ENCODE measurements at places on chromosomes 2 and 18.

DNA sequence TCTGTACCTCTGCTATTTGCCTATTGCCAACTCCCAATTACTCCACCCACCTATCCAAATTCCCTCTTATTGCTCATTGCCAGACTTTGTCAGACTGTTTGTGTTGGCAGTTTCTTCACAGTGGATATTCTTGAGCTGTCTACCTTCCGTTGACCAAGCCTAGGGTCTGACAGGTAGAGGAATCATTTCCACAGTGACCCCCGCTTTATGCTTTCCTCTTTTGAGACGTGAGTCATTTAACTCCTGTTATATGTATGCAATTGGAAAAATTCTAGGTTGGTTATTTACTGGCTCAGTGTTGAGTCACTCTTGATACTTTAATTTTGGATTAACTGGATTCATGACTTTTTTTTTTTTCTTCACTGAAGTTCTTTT lies 187.7 kb downstream of the IRS1 start:
- DNase-seq = no peak

- no peak for DNase-seq
Observed at GRCh38 chr2:73830871-73831401, 2.2 kb downstream of the STAMBP start.

- no peak for DNase-seq
Observed at GRCh38 chr18:50053111-50053510, 141.8 kb downstream of the MYO5B start.

DNA sequence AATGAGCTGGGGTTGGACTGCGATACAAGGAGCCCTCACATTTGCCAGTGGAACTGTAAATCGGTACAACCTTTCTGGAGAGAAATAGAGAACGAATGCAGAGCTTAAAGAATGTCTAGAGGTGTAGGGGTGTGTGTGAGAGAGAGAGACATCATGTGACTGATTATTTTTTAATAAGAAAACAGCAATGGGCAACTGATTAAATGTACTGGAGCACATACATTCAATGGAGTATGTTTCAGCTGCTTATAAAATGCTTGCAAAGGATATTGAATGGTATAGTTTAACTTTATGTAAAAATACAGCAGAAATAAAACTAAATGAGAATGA lies 391 bp upstream of the TMEM17 start:
- DNase-seq = no peak

DNA sequence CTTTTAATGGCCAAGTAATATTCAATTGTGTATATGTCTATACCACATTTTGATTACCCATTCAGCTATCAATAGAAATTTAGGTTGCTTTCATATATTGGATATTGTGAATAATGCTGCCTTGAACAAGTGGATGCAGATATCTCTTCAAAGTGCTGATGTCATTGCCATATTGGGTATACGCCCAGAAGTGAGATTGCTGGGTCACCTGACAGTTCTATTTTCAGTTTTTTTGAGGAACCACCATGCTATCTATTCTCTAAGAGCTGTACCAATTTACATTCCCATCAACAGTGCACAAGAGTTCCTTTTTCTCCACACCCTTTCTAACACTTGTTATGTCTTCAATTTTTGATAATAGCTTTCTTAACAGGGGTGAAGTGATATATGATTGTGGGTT lies 306.9 kb downstream of the ZNF516 start:
- DNase-seq = no peak

GRCh38 chr2:38875227-38875575 lies 533 bp downstream of the DHX57 start:
- DNase-seq = no peak

GRCh38 chr18:49725809-49726674 lies 87.3 kb downstream of the ACAA2 start:
- no peak for DNase-seq

- DNase-seq = no peak
Observed at GRCh38 chr2:184215745-184216144, 382.6 kb upstream of the ZNF804A start.

- DNase-seq = no peak
Observed at GRCh38 chr2:205868773-205869333, 186.6 kb downstream of the NRP2 start.

GRCh38 chr18:70554854-70555445 lies 266.1 kb downstream of the SOCS6 start:
- no peak for DNase-seq

DNA sequence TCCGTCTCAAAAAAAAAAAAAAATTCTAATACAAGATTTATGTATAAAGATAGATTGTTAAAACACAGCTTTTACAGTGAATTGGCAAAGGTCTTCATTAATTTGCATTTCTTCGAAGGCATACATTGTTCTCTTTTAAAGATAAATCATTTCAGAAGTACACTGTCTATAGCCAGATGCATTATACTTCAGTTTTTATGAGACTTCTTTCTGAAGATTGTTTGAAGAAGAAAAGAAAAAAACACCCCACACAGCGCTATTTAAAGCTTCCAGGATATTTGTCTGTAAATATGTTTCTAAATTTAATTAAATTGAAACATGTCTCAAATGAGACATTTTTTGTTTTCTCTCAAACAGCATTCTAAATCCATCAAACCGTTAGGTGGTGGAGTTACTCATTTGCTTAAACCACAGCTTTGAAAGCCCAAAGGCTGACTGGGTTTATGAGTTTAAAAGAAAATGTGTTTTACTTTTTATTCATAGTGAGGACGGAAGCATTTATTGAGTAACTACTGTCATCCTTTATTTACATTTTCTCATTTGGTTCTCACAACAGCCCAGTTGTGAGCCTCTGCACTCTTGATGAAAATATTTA lies 42.4 kb upstream of the C1GALT1C1L start:
- no peak for DNase-seq

- DNase-seq = no peak
Observed at GRCh38 chr18:49059028-49059834, 108.5 kb upstream of the SMAD7 start.

DNA sequence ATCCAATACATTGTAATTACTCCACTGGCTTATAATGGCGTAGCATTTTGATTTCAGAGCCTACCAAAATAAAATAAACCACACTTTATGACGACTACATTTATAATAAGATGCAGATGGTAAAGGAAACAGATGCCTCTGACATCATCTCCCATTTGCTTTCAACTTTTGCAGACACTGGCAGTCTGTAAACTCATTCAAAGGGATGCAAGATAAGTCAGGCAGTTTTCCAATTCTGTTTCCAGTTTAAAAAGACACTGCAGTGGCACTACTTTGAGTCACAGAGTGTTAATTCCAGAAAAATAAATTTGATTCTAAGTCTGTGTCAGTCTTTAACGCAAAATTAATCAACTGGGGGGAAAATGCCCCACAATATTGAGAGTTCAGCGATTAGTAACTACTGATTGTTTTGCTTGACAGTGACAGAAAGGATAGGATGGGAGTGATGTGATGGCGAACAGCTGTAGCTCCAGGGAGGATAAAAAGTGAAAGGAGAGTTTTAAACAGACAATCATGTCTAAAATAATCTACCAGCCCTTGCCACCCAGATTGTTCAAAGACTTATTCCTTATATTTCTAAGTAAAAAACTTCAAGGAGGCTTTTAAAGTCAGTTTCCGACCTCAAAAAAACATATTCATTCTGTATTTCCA lies 6.7 kb downstream of the DSEL start:
- DNase-seq = no peak

DNA sequence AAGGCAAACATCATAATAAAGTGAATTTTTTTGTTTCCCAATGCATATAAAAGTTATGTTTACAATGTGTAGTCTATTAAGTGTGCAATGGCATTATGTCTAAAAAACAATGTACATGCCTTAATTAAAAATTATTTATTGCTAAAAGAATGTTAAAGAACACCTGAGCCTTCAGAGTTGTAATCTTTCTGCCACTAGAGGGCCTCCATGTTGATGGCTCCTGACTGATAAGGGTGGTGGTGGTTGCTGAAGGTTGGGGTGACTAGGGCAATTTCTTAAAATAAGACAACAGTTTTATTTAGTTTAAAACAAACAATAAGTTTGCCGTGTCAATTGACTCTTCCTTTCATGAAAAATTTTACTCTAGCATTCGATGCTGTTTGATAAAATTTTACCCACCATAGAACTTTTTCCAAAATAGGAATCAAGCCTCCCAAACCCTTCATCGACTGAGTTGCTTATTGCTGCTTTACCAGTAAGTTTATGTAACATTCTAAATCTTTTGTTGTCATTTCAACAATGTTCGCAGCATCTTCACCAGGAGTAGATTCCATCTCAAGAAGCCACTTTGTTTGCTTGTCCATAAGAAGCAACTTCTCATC lies 32.3 kb downstream of the MAP3K2 start:
- no peak for DNase-seq

GRCh38 chr2:30626397-30626796 lies 179.4 kb downstream of the LCLAT1 start:
- no peak for DNase-seq

GRCh38 chr2:167489325-167489724 lies 601.0 kb downstream of the XIRP2 start:
- no peak for DNase-seq

DNA sequence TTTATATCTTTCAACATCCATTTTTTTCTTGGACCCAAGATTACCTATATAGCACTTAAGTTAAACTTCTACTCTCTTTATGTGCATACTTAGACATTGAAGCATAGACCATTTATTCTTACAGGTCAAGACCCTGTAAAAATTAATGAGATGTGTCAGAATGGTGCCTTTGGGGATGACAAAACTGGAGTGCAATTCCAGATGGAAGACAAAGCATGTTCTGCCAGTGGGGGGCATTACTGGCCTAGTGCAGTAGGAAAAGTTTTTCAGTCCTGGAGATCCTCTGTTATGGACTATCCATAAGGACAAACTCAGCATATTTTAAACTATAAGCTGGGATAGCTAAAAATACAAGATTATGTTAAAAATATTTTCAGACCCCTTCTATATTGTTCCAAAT lies 57.8 kb upstream of the MMADHC start:
- DNase-seq = no peak

Data from T-helper 17 cell (primary cell).